Kidney tubule cell (primary cell): ENCODE measurements at places on chromosomes 6 and 20.
A peak's percentile ranks its signal among the peaks of the same experiment; 100 is the strongest.

DNA sequence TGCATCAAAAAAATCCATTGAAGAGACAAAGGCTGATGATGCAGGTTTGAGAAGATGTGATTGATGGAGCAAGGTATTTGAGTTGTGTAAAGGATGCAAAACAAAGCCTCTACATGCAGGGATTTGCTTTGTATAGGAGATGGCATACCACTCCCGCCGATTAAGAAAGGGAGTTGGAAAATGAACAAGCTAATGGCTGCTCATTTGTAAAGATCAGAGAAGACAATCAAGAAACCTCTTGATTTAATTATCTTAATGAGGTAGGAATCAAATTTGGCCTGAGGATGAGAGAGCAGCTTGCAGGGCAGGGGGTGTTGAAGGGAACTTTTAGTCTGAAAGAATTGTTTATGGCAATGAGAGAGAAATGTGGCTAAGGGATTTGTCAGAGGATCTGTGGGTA lies 448.2 kb upstream of the ADGRB3 start:
- no peak for DNase-seq

GRCh38 chr20:17634661-17635331 lies 47.2 kb downstream of the RRBP1 start:
- DNase-seq: no peak

- DNase-seq: no peak
Measured at GRCh38 chr6:84467296-84467695, 239.9 kb upstream of the CEP162 start.

- DNase-seq: peak; percentile 1
Measured at GRCh38 chr6:38413102-38413800, 226.5 kb downstream of the BTBD9 start.

DNA sequence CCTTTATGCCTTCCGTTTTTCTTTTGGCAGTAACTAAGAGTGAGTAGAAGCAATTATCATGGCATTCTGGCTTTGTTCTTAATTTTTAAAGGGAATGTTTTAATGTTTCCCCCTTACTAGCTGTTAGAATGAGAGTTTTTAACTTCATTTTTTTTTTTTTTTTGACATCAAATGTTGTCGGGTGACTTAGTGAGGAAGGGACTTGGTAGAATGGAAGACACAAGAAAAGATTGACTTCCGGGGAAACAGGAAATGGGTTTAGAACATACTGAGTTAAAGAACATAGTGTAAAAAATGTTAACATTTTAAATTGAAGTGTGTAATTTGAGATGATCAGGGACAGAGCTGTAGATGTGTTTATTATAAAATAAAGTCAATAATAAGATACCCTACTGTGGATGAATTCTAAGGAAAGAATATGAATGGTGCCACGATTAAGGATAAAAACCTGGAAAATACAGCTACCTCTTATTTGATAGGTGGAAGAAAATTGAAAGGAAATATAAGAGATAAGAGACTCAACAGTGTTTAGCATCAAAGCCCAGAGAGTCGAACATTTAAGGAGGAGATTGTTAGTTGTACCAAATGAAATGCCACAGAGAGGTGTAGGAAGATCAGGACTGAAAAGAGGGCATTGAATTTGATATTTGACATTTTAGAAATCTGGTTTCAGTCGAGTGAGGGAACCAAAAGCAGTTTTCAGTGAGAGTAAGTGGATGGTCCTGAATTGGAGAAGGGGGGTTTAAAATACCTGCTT lies 9.4 kb downstream of the HSF2 start:
- DNase-seq: no peak

- no peak for DNase-seq
Measured at GRCh38 chr6:40583709-40584108, 3.5 kb downstream of the LRFN2 start.

DNA sequence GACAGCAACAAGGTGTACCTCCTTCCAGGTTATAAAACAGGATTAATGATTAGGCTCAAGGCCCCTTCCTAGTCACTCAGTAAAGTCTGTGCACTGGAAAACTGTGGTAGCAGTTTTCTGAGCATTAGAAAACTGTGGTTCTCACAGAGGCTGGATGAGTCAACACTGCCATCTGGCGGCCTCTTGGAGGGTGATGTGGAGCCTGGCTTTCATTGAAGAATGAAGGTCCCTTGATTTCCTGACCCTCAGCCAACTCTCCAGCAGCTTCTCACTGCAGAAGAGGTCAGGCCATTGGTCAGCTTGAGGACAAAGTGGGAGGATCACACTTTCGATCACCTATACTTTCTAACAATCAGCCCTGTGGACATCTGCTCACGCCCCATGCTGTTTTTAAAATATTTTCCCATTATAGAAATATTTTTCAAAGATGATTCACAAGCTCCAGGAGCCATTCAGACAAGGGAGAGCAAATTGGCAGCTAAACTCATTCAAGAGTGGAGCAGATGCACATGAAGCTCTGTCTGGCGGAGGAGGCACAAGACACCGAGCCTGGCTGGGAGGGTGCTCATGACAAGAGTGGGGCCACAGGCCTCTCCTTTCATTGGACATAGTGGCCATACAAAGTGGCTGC lies 23.2 kb downstream of the PSMB1 start:
- peak; percentile 70 for DNase-seq
